Sciatic nerve (tissue), 2 donors: ENCODE measurements at places on chromosomes 5 and 9. TPM values are rescaled to one million over a fixed set of nuclear protein-coding genes. Genes with fewer than 3 reads are reported as not detected.

The DND1 gene
- 1.4 TPM for total RNA-seq

- no peak for DNase-seq
These were observed 17.7 kb downstream of the CAMSAP1 start for GRCh38 chr9:135889564-135890189.

DNA sequence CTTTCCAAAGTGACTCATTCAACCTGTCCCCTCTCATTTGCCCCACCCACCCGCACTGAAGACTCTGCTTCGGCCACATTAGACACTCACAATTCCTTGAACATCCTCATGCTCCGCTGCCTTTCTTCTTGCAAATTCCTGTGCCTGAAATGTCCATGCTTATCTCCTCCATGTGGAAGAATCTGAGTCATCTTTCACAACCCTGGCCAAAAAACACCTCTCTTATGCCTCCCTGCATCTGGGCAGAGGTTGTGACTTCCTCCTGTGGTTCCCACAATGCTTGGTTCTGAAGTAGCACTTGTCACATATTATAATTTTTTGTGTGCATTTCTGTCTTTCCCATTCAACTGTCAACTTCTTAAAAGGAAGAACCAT, 238.6 kb downstream of the ENC1 start:
- DNase-seq = no peak

The GRM6 gene
- not detected for total RNA-seq

GRCh38 chr5:135307143-135307903, 91.7 kb downstream of the MACROH2A1 start:
- no peak for DNase-seq

- DNase-seq = no peak
These were observed 40.2 kb upstream of the TMED7 start for GRCh38 chr5:115666023-115666422.

DNA sequence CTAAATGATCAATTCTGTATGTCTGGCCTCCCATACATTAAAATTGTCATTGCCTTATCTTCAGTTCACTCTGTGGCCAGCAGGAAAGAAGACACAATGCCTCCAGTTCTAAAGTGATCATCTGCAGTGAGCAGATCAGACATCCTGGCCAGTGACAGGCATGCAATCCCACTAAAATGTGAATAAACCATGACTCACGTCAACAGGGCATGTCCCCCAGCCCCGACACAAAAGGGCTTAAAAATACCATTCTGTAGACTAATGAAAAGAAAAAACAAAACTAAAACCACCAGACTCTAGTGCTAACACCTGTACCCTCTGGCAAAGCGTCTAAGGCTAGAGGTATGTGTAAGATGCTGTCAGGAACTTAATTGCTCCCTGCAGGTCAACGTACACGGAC, 38.5 kb downstream of the DDX31 start:
- no peak for DNase-seq

- no peak for DNase-seq
These were observed 316.5 kb downstream of the ASTN2 start for GRCh38 chr9:117098331-117098730.

- DNase-seq = no peak
These were observed 420.9 kb downstream of the IRX2 start for GRCh38 chr5:2330325-2331130.

The GPR150 gene
- 0.49 TPM for total RNA-seq

GRCh38 chr9:74499770-74500583, 2.8 kb downstream of the RORB start:
- DNase-seq = peak; percentile 44

- no peak for DNase-seq
These were observed 21.3 kb downstream of the FGF1 start for GRCh38 chr5:142664636-142665035.

The LHX6 gene
- total RNA-seq = 11.5 TPM

DNA sequence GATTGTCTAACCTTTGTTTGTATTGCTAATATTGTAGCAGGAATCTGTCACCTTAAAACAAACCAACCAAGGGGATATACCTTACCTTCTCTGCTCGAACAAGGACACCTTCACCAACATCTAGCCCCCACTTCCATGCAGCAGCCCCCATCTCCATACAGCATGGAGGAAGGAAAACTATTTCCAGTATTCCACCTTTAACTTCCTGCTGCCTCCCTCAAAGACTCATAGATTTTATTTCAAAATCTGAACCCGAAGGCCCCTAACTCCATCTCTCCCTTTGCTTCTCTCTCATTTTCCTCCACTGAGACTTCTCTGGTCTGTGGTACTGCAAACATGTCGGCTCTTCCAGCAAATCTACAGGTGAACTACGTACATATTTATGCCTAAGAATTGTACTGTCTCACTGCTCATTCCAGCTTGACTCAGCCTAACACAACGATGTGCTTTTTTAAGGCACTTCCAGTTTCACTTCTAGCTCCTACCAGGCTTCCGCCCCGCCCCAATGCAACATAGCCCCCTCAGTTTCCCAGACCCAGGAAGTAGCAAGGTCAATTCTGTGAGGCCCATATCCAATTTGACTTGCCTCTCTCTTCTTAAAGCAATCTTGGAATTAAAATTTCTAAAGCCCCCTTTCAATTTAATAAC, 70.7 kb upstream of the RNF38 start:
- DNase-seq = no peak

The IRX2 gene
- total RNA-seq = 0.13 TPM

The RALGDS gene
- total RNA-seq = 59.7 TPM

- no peak for DNase-seq
These were observed 321.5 kb upstream of the RPS23 start for GRCh38 chr5:82599692-82600091.

The CBY3 gene
- not detected for total RNA-seq

The CRB2 gene
- 0.58 TPM for total RNA-seq

The C1QTNF2 gene
- 4.9 TPM for total RNA-seq

GRCh38 chr5:170315154-170315553, 17.6 kb upstream of the LCP2 start:
- peak; percentile 86 for DNase-seq

The LRRC19 gene
- not detected for total RNA-seq

GRCh38 chr5:87099968-87100367, 167.7 kb upstream of the RASA1 start:
- DNase-seq = no peak

- no peak for DNase-seq
These were observed 1.1 kb upstream of the SNCAIP start for GRCh38 chr5:122310889-122311288.

GRCh38 chr5:33795496-33795895, 96.3 kb downstream of the ADAMTS12 start:
- DNase-seq = no peak

DNA sequence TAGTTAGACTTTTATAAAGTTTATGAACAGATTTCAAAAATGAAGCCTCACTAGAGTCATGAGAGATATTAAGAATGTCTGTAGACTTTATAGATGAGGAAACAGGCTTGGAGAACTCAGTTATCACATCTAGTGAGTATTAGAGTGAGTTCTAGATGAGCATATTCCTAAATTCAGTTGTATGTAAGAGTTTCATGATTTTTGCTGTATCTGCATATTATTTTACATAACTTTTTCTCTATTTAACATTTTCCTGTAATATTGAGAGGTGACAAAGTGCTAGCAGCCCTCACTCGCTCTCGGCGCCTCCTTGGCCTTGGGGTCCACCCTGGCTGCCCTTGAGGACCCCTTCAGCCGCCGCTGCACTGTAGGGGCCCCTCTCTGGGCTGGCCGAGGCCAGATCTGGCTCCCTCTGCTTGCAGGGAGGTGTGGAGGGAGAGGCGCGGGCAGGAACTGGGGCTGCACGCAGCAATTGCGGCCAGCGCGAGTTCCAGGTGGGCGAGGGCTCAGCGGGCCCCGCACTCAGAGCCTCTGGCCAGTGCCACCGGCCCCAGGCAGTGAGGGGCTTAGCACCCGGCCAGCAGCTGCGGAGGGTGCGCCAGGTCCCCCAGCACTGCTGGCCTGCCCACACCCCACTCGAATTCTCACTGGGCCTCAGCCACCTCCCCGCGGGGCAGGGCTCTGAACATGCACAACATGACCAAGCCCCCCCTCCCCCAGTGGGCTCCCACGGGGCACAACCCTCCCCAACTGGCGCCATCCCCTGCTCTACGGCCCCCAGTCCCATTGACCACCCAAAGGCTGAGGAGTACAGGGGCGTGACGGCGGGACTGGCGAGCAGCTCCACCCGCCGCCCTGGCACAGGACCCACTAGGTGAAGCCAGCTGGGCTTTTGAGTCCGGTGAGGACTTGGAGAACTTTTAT, 182.1 kb downstream of the TLE1 start:
- no peak for DNase-seq

- no peak for DNase-seq
These were observed 61.7 kb downstream of the JMY start for GRCh38 chr5:79297661-79298060.

GRCh38 chr5:167602067-167602466, 689.4 kb upstream of the WWC1 start:
- DNase-seq = no peak

GRCh38 chr5:158492136-158492535, 607.6 kb downstream of the EBF1 start:
- DNase-seq = no peak

DNA sequence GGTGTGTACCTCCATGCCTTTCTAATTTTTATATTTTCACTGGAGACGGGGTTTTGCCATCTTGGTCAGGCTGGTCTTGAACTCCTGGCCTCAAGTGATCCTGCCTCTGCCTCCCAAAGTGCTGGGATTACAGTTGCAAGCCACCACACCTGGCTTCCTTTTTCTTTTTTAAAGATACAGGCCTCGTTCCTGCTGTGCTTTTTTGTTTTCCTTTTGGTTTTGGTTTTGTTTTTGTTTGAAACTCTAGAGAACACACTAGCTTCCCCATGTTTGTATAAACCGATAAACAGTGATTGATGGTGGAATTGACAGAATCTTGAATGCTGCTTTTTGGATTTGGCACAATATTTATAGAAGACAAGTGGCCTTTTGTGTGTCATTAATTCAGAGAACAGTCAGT, 1603.4 kb downstream of the MAT2B start:
- DNase-seq = no peak

DNA sequence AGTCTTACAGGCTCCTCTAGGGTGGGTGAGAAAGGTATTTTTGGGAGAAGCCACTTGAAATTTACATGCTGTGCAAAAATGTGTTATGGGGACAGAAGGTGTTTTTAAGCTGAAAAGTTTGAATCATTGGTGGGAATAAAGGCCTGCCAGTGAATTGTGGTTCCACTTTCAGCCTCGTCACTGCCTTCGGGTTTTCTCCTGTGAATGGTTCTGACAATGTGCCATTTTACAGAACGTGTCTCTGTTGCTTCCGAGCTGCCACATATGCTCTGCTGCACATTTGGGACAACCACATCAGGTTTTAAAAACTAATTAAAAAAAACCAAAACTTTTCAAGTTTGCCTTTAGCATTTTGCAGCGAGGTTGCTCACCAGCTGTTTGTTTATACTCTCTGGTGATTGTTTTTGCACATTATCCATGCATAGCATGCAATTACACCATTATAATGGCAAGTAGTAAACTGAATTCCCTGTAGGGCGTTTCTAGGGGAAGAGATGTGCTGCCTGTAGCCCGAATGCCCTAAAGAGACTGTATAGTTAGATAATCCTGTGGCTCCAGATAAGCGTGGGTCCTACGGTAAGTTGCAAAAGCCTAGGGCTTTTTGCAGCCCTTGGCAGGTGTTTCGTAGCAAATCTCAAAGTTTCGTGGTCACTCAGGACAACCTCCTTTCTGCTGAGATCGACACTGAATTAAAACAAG, 40.1 kb upstream of the SUB1 start:
- no peak for DNase-seq

- no peak for DNase-seq
These were observed 310.9 kb downstream of the BNC2 start for GRCh38 chr9:16559418-16560188.
